ENCODE measurements at places on chromosomes 4 and X.

DNA sequence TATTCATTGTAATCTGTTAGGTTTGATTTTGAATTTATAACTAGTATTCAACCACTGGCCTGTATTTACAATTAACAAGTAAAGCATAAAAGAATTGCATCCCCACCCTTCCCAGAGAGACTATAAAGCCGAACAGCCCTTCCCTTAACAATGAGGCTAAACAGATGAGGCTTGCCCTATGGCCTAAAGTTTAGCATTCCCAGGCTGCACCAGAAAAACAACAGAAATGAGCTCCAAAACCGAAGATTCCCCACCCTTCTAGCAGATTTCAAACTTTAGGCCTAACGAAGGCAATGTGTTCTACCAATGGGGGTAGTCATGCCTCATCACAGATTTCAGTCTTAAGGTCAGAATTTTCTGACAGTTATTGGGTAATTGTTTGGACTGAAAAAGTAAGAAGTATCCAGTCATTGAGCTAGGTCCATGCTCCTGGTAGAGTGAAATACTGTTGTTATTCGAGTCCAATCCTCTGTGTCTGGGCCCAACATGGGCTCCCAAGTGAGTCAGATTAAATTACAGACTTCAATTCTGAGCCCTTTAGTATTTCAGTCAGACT lies 197.6 kb downstream of the ANTXR2 start:
- DNase-seq = no peak

GRCh38 chr4:183081116-183081469 lies 18.0 kb upstream of the WWC2 start:
- DNase-seq = no peak

GRCh38 chrX:153887385-153887784 lies 1.4 kb upstream of the L1CAM start:
- DNase-seq = no peak

DNA sequence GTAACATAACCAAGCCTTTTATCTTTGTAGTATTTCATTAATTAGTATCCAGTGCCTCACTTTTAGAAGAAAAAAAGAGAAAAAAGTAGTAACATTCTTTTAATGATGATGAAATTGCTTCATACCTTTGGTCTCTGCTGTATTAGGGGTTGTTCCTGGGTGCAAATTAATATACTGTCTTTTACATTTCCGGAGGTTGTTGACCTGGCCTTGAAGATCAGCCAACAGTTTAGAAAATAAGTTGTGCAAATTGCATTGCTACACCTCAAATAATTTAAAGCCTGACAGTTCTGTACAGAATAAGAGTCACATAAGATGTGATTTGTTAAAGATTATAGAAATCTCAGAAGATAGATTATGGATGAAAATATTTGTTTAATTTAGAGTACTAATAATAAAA lies 3.8 kb downstream of the NFKB1 start:
- no peak for DNase-seq

GRCh38 chrX:115311601-115312001 lies 22.1 kb downstream of the LUZP4 start:
- no peak for DNase-seq

DNA sequence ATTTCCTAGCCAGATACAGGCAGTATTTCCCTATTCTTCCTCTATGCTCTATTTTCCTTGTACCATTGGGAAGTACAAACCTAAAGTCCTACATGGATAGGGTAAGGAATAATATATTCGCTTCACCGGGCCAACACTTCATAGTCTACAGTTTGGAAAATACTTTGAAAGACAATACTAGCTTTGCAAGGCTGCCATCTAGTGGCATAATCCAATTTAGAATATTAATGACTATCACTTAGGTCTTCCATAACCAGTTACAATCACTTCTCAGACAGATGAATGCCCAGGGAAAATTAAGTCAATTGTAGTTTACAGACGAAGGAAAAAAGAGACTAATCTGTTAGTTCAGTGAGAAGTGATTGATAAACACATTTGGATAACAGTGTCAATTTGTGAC lies 141.0 kb upstream of the FAM47C start:
- no peak for DNase-seq

- DNase-seq = no peak
These were observed 10.1 kb upstream of the ADH1A start for GRCh38 chr4:99300934-99301333.

DNA sequence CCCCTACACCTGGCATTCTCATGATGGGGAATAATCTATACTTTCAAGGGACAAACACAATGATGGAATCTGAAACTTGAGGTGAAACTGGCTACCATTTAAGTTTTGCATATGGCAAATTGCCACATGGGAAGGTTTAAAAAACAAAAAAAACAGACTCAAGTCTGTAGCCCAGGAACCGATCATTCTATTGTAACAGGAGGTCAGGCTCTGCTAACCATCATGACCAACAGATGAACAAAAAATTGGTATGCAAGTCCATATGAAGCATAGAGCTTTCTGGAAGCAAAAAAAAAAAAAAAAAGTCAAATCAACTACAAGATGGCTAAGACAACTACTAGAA lies 594.3 kb upstream of the DIPK2B start:
- DNase-seq = no peak

- DNase-seq = no peak
These were observed 577.2 kb upstream of the AADAT start for GRCh38 chr4:170666909-170667308.

DNA sequence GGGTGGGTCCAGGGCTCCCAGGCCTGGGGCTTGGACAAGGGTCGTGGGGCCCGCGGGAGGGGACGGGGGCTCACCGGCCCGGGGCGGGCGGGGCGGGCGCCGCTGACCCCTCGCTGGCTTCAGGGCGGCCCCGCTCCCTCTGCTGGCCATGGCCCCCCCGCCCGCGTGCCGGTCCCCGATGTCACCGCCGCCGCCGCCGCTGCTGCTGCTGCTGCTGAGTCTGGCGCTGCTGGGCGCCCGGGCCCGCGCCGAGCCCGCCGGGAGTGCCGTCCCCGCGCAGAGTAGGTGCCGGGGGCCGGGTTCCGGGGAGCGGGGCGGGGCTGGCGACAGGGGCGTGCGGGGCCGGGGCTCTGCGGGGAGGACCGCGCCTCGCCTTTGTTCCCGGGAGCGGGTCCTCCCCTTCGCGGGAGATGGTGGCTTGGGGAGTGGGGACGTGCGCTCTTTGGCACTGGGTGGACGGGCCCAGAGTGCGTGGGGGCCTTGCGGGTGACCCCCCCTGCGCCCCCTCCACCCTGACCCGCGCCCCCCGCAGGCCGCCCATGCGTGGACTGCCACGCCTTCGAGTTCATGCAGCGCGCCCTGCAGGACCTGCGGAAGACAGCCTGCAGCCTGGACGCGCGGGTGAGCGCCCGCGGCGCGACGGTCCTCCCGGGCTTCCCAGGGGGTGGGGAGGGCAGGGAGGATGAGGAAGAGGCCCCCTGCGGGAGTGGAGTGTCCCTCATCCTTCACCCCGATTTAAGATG lies 16.8 kb upstream of the NAT8L start:
- peak; percentile 35 for DNase-seq

- DNase-seq = no peak
These were observed 49.5 kb downstream of the STX18 start for GRCh38 chr4:4492161-4492847.

GRCh38 chr4:183391204-183391603 lies 53.2 kb upstream of the CDKN2AIP start:
- no peak for DNase-seq

DNA sequence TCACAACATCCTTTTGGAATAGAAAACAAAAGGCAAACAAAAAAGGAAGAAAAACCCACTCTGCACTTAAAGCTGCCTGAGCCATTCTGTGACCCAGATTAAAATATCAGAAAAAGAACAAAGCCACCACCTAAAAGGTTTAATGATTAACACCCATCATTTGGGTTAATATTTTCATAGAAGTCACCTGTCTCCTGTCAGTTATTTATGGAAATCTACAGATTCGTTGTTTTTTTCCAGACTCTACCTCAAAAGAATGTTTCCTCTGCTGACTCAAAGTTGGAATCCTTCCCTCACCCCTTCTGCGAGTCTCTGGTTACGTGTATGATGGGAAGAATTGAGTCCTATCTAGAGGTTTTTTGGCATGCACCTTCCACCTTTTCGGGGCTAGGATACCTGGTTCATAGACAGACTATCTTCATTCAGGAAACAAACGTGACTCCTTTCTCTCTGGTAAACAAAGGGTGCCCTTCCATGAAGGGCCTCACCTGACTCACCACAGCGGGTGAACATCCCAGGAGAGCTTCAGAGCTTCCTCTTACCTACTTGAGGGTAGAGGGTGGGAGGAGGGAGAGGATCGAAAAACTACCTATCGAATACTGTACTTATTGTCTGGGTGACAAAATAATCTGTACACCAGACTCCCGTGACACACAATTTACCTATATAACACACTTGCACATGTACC lies 19.6 kb upstream of the CA5B start:
- no peak for DNase-seq

GRCh38 chrX:68292471-68292870 lies 140.8 kb downstream of the OPHN1 start:
- no peak for DNase-seq

- DNase-seq = no peak
These were observed 94.7 kb upstream of the NAP1L5 start for GRCh38 chr4:88792268-88792781.

- DNase-seq = no peak
These were observed 113.9 kb downstream of the GRIA3 start for GRCh38 chrX:123298026-123298425.

GRCh38 chrX:52265713-52266112 lies 81.0 kb downstream of the MAGED4 start:
- no peak for DNase-seq

- DNase-seq = no peak
These were observed 68.0 kb downstream of the LUZP4 start for GRCh38 chrX:115357326-115358120.

GRCh38 chr4:153204247-153204671 lies at the start of gene TRIM2:
Gene TRIM2, plus strand, starts transcription at chr4:153204443. Its CDS starts 88 bp downstream, at chr4:153204531.
- no peak for DNase-seq

DNA sequence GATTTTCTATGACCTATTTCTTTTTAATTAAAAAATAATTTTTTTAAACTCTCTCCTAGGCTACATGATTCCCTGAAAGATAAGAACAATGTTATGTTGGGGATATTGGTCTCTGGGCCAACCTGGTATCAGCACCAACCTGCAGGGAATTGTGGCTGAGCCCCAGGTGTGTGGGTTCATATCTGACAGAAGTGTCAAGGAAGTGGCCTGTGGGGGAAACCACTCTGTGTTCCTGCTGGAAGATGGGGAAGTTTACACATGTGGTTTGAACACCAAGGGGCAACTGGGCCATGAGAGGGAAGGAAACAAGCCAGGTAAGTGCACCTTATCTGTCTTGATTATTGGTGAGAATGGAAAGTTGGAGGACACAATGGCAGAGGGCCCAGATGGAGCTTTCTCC lies 13.5 kb downstream of the HERC3 start:
- DNase-seq = no peak

- DNase-seq = no peak
These were observed 50.0 kb downstream of the COX18 start for GRCh38 chr4:73019462-73020047.

DNA sequence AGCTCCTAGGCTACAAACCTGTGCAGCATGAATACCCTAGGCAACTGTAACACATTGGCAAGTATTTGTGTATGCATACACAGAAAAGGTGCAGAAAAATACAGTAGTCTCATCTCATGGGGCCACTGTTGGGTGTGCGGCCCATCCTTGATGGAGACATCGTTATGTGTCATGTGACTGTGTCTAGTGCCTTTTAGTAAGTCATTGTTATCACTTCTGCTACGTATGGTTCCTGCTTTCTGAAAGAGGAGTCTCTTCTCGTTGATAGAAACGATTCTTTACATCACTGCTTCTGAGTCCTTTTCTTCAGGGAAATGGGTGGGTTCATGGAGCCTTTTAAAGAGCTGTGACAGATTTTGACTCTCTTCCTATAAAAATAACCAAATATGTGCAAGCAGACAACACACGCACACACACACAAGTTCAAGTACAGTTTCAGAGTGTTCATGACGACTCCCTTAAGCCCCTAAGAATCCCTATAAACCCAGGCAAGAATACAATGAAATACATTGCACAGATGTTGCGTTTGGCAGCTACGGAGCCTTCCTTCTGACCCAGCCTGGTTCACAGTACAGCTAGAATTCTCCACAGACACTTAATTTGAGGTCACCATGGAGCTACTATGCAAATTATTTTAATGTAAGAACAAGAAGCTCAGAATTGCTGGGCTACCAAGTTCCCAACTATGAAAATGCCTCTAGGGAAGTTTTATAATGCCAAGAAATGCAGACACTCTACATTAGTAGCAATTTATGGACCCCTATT lies 10.2 kb upstream of the STK32B start:
- no peak for DNase-seq

DNA sequence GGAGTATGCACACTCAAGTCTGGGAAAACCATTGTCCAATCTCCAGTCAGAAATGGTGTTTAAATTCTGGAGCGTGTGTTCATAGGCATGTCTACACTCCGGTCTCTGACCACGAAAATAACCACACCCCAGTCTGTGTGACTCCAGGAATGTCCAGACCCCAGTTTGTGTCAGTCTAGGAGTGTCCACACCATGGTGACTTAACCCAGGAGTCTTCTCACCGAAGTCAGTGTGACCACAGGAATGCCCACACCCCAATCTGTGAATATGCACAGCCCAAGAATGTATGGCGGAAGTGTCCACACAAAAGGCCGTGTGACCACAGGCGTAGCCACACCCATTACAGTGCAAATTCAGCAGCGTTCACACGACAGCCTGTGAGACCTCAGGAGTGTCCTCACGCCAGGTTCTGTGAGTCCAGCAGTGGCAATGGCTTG lies 11.4 kb downstream of the FTSJ1 start:
- no peak for DNase-seq

- DNase-seq = no peak
These were observed 178.4 kb downstream of the DHX15 start for GRCh38 chr4:24405926-24406325.

DNA sequence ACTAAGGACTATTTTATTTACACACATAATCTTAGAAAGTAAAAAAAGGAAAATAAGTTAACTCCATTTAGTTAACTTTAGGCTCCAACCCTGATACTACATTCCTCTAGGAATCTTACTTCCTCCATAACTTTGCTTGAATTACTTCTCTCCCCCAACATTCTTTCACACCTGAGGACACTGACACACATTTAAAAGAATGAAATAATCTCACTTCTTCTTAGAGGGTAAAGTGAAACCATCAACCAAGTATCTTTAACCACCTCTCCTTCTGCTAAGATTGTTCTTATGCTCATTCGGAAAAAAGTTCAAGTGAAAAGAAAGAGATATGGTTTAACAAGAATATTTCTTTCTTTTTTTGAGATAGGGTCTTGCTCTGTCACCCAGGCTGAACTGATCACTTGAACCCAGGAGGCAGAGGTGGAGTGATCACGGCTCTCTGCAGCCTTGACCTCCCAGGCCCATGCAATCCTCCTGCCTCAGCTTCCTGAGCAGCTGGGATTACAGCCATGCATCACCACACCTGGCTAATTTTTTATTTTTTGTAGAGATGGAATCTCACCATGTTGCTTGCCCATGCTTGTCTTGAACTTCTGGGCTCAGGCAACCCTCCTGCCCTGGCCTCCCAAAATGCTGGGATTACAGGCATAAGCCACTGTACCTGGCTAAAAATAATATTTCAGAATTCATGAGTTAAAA lies 28.5 kb downstream of the SLC25A4 start:
- no peak for DNase-seq
